ENCODE measurements at places on chromosomes 4 and X. TPM values are rescaled to one million over a fixed set of nuclear protein-coding genes. Genes with fewer than 3 reads are reported as not detected.

Gene NPNT
- total RNA-seq, result not detected

- peaks cover 19% of the 10 kb centered on the region for H3K4me1 ChIP-seq
- H3K27ac ChIP-seq, result no peak overlapping the region
- no peak for DNase-seq
- no peaks in the 10 kb centered on the region for H3K36me3 ChIP-seq
Measured at GRCh38 chr4:80307774-80308465, 27.6 kb upstream of the CFAP299 start.

DNA sequence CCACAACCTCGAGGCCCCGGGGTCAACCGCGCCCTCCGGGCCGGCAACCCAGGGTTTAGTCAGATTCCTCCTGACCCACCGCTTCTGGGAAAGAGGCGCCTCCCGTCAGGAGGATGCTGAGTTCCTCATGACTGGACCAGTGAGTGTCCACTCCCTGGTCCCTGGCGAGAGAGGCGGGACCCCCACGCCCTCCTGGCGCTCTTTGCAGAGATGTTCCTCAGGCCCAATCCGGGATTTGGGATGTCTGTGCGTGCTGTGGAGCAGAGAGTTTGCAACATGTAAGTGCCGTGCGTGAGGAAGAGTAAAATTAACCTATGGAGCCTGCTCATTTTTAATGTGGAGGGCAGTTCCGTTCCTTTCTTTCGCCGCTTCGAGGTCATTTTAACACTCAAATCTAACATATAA, 824 bp upstream of the UGDH start:
- peaks cover 40% of the 10 kb centered on the region for H3K4me1 ChIP-seq
- H3K27ac ChIP-seq, result peak overlapping the region; percentile 98
- peak overlapping the region; percentile 98 for H3K4me3 ChIP-seq
- H3K36me3 ChIP-seq, result peaks cover 29% of the 10 kb centered on the region

GRCh38 chr4:48275686-48276085, 6.0 kb upstream of the TEC start:
- DNase-seq, result no peak
- H3K36me3 ChIP-seq, result no peaks in the 10 kb centered on the region
- peaks cover 39% of the 10 kb centered on the region for H3K27me3 ChIP-seq
- no peak overlapping the region for H3K4me3 ChIP-seq

DNA sequence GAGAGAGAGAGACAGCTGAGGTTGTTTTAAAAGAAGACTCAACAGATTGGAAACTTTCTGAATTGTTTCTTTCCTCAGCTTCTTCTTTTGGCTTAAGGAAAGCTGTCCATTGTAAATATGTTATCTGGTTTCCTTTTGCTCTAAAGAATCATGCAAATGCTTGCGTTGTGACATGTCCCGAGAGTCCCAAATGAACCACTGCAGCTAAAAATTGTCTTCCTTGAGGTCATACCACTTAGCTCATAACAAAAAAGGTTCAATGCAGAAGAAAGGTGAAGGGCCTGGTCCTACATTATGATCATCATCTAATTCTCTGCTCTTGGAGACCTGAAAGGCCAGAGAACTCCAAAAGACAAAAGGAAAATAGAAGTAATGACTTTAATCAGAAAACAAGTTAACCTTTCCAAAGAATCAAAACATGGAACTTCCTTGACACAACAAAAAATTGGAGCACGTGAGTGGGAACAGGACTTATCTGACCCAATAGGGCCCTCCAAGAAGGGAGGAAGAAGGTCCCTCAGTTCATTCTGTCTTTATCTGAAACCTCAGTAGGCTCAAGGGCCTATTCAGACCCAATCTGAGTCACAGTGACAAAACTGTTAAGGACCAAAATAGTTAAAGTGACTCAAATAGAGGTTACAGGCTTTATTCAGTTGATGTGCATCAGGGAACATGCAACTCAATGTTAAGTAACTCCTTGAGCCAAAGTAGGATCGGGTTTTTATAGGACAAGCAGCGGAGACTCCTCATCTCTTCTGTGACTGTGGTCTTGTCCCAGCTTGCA, 14.7 kb upstream of the VSIG1 start:
- peaks cover 13% of the 10 kb centered on the region for H3K27me3 ChIP-seq
- H3K36me3 ChIP-seq, result no peaks in the 10 kb centered on the region
- no peaks in the 10 kb centered on the region for H3K4me1 ChIP-seq
- H3K27ac ChIP-seq, result no peak overlapping the region
- DNase-seq, result no peak
- H3K4me3 ChIP-seq, result no peak overlapping the region

DNA sequence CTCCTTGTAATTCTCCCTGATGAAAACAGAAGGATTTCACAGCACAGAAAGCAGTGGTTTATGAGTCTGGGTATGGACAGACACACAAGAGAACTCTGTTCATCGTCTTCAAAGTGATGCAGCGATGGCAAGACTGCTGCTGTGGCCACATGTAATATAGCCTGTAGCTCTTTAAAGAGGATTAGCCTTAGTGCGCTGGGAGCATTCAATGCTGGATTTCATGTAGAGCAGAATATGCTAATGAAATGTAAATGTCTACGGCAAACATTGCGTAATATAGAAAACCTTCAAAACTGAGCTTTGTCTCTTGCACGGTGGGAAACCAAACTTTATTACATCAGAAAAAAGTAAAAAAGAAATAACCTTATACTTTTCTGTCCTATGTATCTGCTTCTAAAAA, 42.9 kb downstream of the ALPK1 start:
- H3K4me3 ChIP-seq, result no peak overlapping the region
- H3K27ac ChIP-seq, result no peak overlapping the region
- no peak for DNase-seq
- no peaks in the 10 kb centered on the region for H3K36me3 ChIP-seq

- no peaks in the 10 kb centered on the region for H3K27me3 ChIP-seq
- peaks cover 20% of the 10 kb centered on the region for H3K4me1 ChIP-seq
- H3K27ac ChIP-seq, result no peak overlapping the region
- no peak overlapping the region for H3K4me3 ChIP-seq
- peaks cover 2% of the 10 kb centered on the region for H3K36me3 ChIP-seq
- no peak for DNase-seq
Measured at GRCh38 chrX:72043636-72044035, 88.1 kb downstream of the RTL5 start.

Gene PKD2
- 54.2 TPM for total RNA-seq

Gene NUDT10
- total RNA-seq, result 0.59 TPM

Gene INTU
- total RNA-seq, result 6.0 TPM

Gene ZNF595
- 5.8 TPM for total RNA-seq

DNA sequence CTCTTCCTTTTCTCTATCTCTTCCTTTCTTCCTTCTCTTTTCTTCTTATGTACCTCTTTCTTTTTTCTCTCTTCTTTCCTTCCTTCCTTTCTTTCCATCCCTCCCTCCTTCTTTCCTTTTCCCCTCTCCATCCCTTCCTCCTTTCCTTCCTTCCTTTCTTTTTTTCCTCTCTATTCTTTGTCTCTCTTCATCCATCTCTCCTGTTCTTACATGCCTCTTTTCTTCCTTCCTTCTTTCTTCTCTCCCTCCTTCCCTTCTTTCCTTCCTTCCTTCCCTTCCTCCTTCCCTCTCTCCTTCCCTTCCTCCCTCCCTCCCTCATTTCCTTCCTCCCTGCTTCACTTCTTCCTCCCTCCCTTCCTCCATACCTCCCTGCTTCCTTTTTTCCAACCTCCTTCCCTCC, 19.2 kb upstream of the XG start:
- H3K4me3 ChIP-seq, result no peak overlapping the region
- H3K36me3 ChIP-seq, result peaks cover 49% of the 10 kb centered on the region
- H3K4me1 ChIP-seq, result no peaks in the 10 kb centered on the region
- no peaks in the 10 kb centered on the region for H3K27me3 ChIP-seq
- H3K27ac ChIP-seq, result peak overlapping the region; percentile 41

- H3K4me1 ChIP-seq, result peaks cover 5% of the 10 kb centered on the region
- no peak for DNase-seq
- H3K4me3 ChIP-seq, result no peak overlapping the region
- no peak overlapping the region for H3K27ac ChIP-seq
Measured at GRCh38 chr4:23814587-23814986, 75.3 kb downstream of the PPARGC1A start.

Gene PPP1R2C
- total RNA-seq, result not detected

Gene PNMA5
- not detected for total RNA-seq

GRCh38 chrX:2188330-2188792, 312.4 kb downstream of the DHRSX start:
- H3K4me3 ChIP-seq, result peak overlapping the region; percentile 66
- peaks cover 14% of the 10 kb centered on the region for H3K4me1 ChIP-seq
- H3K27me3 ChIP-seq, result no peaks in the 10 kb centered on the region
- peaks cover 3% of the 10 kb centered on the region for H3K36me3 ChIP-seq
- peak overlapping the region; percentile 56 for H3K27ac ChIP-seq

GRCh38 chr4:117203231-117203630, 117.9 kb upstream of the TRAM1L1 start:
- no peaks in the 10 kb centered on the region for H3K4me1 ChIP-seq
- H3K4me3 ChIP-seq, result no peak overlapping the region
- no peaks in the 10 kb centered on the region for H3K36me3 ChIP-seq

DNA sequence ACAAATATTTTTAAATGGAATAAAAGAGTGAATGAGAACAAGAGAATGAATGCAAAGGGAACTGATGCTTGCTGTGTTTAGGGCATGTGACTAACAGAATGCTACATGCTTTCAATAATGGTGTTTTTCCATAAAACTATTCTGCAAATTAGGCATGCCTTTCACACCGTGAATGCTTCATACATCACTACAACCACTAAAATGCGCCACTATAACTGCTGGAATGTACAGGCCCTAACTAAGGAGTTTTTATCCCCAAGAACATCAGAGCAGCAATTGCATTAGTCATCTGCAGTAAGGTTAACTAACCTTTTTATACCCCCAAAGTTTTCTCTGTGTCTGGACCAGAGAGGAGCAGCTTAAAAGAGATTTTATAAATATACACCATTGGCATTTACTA, 190.4 kb downstream of the ARAP2 start:
- H3K36me3 ChIP-seq, result no peaks in the 10 kb centered on the region
- H3K4me3 ChIP-seq, result no peak overlapping the region
- H3K27me3 ChIP-seq, result no peaks in the 10 kb centered on the region
- DNase-seq, result no peak

- no peaks in the 10 kb centered on the region for H3K27me3 ChIP-seq
- H3K36me3 ChIP-seq, result no peaks in the 10 kb centered on the region
- peak overlapping the region; percentile 79 for H3K4me3 ChIP-seq
Measured at GRCh38 chr4:153465140-153465539, 1.0 kb upstream of the TMEM131L start.

DNA sequence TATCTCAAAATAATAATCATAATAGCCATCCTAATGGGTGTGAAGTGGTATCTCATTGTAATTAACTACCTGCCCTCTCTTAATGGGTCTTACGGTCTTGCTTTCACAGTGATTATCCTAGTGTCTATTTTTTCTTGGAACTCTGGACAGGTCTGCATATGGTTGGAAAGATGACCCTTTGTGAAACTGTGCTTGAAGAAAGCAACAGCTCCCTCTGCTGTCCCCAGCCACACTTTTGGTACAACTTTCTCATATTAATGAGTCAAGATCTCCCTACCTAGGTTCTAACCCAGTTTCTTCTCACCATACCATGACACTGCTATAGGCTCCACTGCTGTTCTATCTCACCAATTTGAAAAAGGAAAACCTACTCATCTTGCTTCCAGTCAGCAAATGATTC, 2.4 kb downstream of the TFDP3 start:
- H3K4me1 ChIP-seq, result no peaks in the 10 kb centered on the region
- H3K36me3 ChIP-seq, result no peaks in the 10 kb centered on the region
- DNase-seq, result no peak
- no peak overlapping the region for H3K4me3 ChIP-seq
- H3K27me3 ChIP-seq, result no peaks in the 10 kb centered on the region
- H3K27ac ChIP-seq, result no peak overlapping the region

Gene GPRASP1
- 3.5 TPM for total RNA-seq

DNA sequence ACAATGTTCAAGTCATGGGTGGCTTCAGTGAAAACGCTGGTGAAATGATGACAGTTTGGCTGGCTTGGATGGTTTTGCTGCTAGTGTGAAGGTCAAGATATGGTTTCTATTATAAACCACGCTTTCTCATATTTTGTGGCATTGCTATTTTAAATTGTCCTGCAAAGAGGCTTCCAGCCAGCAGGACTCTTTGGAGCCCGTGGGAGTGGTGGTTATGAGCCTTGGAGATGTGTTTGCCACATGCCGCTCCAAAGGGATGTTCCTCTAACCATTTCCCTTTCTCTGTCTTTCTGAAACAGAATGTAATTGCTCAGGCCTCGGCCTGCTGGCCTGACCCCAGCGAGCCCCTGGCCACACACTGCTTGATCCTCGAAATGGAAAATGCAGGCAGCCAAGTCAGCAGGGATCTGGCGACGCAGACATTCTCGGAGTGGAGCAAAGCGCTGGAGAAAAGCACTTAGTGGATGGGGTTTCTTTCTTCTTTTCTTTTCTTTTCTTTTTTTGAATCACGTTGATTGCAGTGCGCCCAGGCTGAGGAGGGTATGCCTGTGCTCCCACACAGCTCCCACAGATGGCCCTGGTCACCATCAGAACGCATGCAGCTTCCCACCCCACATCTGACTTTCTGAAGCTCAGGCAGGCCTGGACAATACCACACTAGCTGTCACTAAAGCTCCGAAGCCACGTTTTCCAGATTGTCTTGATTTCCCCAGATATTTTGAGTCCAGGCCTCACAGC, 114.0 kb downstream of the ENPP6 start:
- H3K27me3 ChIP-seq, result peaks cover 3% of the 10 kb centered on the region
- H3K36me3 ChIP-seq, result no peaks in the 10 kb centered on the region
- H3K4me3 ChIP-seq, result no peak overlapping the region
- H3K4me1 ChIP-seq, result no peaks in the 10 kb centered on the region
- no peak overlapping the region for H3K27ac ChIP-seq
- DNase-seq, result no peak

Gene TMEM128
- total RNA-seq, result 25.7 TPM

DNA sequence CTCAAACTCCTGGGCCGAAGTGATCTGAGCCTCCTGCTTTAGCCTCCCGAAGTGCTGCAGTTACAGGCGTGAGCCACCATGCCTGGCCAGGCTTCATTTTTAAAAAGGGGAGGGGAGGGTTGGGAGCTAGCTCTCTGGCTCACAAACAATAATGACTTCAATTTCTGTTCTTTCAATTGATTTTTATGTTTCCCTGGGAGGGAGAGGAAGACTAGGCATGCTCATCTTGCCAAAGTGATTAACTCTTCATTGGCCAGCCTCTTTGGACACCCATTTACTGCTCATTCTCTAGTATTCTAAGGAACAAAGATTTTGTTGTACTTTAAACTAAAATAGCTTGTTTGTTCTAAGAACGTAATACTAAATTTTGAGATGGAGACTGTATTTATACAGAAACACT, 43.4 kb upstream of the TRIM2 start:
- no peak overlapping the region for H3K27ac ChIP-seq
- peaks cover 14% of the 10 kb centered on the region for H3K4me1 ChIP-seq
- peaks cover 12% of the 10 kb centered on the region for H3K27me3 ChIP-seq
- H3K4me3 ChIP-seq, result no peak overlapping the region
- H3K36me3 ChIP-seq, result peaks cover 1% of the 10 kb centered on the region

Gene ASMT
- not detected for total RNA-seq

- DNase-seq, result no peak
- H3K36me3 ChIP-seq, result no peaks in the 10 kb centered on the region
- peaks cover 25% of the 10 kb centered on the region for H3K4me1 ChIP-seq
- H3K4me3 ChIP-seq, result peak overlapping the region; percentile 30
- H3K27me3 ChIP-seq, result no peaks in the 10 kb centered on the region
Measured at GRCh38 chr4:94995684-94996394, 238.1 kb downstream of the BMPR1B start.

Gene SSX3
- not detected for total RNA-seq

All from osteocyte (in vitro differentiated cells).